ENCODE measurements at places on chromosomes 12 and 14. TPM values are rescaled to one million over a fixed set of nuclear protein-coding genes. Genes with fewer than 3 reads are reported as not detected.
A peak's percentile ranks its signal among the peaks of the same experiment; 100 is the strongest.

AP4S1 gene
- total RNA-seq: 4.0 TPM

RTN1 gene
- not detected for total RNA-seq

BCL11B gene
- total RNA-seq: 53.0 TPM

RPL10L gene
- total RNA-seq: not detected

SMCO2 gene
- total RNA-seq: not detected

SLC6A15 gene
- not detected for total RNA-seq

GRCh38 chr14:70845601-70846000, 36.3 kb upstream of the MAP3K9 start:
- no peak for DNase-seq

- no peak for DNase-seq
Measured at GRCh38 chr12:46521145-46521544, 148.6 kb upstream of the SLC38A2 start.

DNA sequence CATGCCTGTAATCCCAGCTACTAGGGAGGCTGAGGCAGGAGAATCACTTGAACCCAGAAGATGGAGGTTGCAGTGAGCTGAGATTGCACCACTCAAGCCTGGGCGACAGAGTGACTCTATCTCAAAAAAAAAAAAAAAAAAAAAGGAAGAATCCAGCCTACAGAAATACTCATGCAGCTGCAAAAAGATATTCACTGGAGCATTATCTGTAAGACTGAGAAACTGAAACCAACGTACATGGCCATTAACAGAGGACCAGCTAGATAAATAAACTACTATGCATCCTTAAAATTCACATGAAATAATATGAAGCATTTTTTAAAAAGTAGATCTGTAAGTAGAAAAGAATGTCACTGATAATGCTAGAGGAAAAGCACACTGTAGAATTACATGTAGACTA, 3.5 kb downstream of the SLC7A7 start:
- DNase-seq: no peak

DNA sequence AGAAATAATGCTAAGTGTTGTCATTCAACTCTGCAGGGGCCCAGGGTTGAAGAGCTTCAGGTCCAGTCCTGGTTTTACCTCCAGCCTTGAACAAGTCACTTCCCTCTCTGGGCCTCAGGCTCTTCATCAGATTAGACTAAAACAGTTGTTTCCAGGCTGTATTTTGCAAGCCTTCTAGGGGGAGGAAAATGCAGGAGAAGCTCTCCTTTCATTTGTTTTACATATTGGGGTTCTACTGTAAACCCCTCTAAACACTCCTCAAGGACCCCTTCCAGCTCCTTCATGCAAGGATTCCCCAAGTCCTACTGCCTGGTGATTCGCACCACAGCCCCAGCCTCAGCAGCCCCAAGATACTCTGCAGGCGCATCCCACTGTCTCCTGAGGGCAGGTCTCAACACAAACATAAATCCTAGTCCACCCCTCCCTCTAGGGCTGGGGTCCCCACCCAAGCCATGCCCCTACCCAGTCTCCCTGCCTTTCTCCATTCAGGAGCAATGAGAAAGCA, 2.7 kb downstream of the SDR9C7 start:
- DNase-seq: peak; percentile 18

- no peak for DNase-seq
Measured at GRCh38 chr12:22657538-22657937, 32.6 kb downstream of the ETNK1 start.

All from activated CD8-positive, alpha-beta T cell treated with anti-CD3 and anti-CD28 coated beads for 36 hours (primary cell).